ENCODE measurements at places on chromosomes 16 and 17.

- DNase-seq = no peak
Observed at GRCh38 chr17:43042025-43042628, 17.1 kb downstream of the RND2 start.

- no peak for DNase-seq
Observed at GRCh38 chr17:49365667-49366066, 3.6 kb upstream of the ZNF652 start.

DNA sequence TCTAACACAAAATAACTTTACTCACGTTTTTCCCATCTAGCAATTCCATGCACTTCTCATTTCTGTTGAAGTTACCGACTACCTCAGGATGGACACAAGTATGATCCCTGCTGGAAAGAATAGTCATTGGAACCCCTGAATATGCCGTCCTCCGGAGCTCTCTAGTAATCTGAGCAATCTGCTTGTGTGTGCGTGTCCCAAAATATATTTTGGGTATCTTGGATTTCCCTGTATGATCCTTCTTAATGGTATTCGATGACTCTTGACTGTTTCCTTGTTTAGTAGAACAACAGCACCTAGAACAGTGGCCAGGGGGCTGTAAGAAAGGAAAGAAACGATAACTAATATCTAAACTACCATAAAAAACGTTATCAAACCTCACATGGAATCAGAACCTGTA is 54.9 kb downstream of the BRIP1 start:
- DNase-seq = no peak

DNA sequence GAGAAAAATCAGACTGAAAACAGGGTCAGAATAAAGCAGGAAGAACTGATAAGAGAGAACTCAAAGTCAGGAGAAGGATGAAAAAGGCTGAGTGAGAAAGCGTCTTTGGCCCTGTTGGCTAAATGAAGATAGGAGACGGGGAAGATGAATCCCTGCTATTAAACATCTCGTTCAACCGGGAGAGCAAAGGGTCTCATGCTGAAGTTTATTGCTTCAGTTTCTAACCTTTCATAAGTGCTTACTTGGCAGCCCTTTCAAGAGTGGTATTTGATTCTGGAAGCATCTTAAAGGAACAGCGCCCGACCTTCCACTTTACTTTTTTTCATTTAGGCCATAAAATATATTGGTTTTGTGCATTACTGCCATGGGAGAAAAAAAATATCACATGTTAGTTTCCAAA is 288.3 kb upstream of the RBFOX1 start:
- DNase-seq = no peak

GRCh38 chr17:44578947-44579346 is 21.7 kb downstream of the FZD2 start:
- no peak for DNase-seq

- no peak for DNase-seq
Observed at GRCh38 chr16:49513040-49513439, 139.4 kb downstream of the C16orf78 start.

- DNase-seq = no peak
Observed at GRCh38 chr16:53771655-53772497, 67.9 kb downstream of the FTO start.

DNA sequence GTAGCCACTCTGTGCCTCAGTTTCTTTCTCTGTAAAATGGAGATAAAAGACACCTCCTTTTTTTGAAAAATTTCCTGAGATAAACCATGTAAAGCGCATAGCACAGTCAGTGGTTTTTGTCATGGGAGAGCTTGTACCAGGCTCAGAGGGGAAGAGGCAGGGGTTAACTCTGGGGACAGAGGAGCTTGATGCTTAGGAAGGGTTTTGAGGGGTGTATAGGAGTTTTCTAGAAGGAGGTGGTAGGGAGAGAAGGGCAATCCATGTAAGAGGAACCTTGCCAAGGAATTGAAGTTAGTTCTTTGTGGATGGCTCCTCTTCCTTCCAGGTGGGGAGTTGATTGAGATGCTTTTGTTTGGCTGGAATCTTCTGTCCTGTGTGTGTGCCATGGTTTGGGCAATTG is 131.9 kb upstream of the GSE1 start:
- no peak for DNase-seq

DNA sequence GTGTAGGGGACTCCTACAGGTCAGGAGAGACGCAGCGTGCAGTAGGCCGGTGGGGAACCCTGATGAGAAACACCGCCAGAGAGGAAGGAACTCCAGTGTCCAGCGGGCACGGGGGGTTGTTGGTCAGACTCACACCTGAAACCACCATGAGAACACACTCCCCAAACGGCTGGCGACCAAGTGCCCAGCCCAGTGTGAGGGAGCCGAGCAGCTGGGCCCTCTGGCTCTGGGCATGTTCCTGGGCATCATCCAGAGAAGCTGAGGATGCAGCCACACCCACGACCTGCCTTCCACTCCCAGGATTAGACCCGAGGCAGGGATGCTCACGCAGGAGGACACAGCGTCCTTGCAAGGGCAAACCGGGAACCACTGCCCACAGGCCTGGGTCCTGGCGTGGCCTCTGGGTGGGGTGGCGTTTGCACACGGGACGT is 108.3 kb upstream of the ZNF750 start:
- DNase-seq = peak; percentile 51

- no peak for DNase-seq
Observed at GRCh38 chr16:1299012-1299867, 10.2 kb upstream of the UBE2I start.

GRCh38 chr17:69358688-69359596 is 32.0 kb upstream of the ABCA5 start:
- no peak for DNase-seq

DNA sequence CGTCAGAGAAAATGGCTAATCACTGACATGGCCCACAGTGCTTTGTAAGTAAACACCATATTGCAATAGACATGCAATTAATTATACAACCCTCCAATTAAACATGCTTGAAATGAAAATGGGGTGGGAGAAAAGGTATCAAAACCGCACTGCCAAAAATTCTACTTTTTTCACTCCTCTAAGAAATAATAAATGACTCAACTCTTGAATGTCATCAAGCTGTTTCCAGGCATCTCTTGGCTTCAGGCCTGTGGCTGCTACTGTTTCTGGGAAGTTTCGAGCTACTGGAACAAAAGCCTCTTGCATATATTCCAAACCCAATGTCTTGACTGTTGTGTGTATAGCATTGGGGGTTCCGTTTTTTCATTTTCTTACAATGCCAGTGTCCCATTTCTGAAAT is 412.6 kb downstream of the RBFOX1 start:
- no peak for DNase-seq

DNA sequence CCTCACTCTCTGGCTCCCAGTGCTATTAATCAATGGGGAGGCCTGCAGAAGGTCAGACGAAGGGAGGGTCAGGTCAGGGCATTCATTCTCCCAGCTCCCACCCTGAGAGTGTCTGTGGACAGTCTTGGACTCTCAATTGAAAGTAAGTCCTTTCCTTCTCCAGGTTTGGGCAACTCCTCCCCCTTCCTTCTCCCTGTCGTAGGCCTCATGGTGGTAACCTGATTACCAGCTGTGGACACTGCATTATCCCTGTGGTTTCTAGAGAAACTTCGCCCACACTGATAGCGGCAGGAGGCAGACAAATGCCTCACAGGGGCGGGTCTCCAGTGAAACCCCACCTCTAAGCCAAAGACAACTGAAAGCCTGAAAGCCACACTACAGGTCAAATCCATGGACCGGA is 57.7 kb upstream of the SLC25A19 start:
- DNase-seq = no peak

DNA sequence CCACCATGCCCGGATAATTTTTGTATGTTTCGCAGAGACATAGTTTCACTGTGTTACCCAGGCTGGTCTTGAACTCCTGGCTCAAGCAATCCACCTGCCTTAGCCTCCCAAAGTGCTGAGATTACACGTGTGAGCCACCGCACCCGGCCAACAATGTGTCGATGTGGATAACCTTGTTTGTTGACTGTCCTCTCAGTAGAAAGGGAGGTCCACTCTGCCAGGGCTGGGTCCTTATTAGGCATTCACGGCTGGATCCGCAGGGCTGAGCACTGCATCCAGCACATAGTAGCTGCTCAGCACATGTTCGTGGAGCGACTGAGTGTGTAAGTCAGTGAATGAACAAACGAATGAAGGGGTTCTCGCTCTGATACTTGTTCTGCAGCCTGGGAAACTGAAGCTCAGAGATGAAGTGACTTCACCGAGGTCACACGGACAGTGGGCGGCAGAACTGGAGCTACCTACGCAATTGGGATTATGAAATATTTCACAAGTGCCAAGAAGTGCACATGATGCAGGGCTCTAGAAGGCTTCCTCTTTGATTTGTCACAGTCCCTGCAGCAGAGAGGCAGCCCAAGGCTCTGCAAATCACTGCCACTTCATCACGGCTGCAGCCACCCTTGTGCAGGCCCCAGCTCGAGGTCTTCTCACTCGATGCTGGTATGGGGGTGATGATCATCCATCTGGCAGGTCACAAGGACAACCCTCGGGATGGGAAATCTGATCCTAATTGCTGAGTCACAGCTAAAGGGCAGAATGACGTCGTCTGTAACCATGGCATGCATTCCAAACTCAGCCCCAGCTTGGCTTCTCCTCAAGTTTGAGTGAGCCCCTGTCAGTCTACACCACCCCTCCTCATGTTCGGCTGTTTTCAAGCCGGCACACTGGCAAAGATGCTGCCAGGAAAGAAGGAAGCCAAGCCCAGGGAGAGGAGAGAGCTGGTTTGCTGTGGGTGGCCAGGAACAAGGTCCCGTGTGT is 28.0 kb upstream of the SNN start:
- peak; percentile 88 for DNase-seq

DNA sequence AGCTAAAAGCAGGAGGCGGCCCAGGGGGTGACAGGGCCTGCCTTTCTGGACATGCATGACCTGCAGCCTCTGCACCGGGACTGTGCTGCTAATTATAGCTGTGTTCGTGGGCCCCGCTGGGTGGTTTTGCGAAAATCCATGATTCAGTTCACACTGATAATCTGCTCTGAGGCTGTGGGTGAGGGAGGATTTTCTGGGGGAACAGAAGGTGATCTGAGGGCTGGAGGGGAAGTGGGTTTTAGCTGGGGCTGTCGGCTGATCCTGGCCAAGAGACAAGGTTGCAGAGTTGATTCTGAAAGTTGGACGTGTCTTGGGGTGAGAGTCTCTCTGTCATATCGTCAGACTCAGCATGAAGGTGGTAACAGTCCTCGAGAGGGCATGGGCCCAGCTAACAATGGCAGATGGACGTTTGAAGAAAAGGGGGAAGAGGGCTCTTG is 187.5 kb upstream of the ZNF469 start:
- peak; percentile 58 for DNase-seq

DNA sequence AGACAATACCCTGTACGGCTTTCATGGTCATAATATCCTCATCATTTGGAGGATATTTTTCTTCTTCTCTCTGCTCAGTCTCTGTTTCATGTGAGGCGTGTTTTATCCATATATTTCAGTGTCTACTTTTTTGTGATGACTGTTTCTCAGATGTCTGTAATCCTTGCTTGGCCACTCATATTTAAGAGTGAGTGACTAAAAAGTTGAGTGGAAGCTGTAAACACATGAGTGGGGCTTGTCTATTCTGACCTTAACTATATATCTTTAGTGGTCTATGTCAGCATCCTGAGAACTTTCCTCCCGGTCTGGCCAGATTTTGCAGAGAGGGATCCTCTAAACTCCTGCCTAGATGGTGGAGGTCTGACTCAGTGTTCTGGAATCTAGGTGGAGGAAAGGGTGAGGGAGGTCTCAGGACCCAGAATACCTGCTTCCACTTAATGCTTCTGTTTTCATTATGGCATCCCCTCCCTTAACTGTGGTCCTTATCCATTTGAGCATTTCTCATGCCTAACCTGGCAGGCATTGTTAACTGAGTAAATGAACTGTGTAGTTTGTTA is 6.0 kb downstream of the DDX19B start:
- no peak for DNase-seq

GRCh38 chr17:5895276-5895675 is 174.9 kb upstream of the WSCD1 start:
- no peak for DNase-seq

DNA sequence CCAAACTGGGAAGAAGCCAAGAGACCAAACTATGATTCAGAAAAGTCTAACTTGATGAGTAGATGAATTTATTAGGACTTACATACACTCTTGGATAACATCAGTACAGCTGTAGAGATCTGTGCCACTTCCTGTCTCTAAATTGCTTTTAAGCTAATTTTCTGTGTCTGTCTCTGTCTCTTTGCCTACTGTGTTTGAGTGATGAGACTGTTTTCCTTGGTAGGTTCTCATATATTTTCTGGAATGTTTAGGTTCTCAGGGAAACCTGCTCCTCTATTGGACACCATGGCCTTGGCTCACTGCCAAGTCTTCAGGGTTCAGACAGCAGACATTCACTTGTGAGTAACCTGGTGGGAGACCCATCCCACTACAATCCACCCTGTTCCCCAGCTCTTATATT is 103.5 kb upstream of the KIF2B start:
- no peak for DNase-seq

DNA sequence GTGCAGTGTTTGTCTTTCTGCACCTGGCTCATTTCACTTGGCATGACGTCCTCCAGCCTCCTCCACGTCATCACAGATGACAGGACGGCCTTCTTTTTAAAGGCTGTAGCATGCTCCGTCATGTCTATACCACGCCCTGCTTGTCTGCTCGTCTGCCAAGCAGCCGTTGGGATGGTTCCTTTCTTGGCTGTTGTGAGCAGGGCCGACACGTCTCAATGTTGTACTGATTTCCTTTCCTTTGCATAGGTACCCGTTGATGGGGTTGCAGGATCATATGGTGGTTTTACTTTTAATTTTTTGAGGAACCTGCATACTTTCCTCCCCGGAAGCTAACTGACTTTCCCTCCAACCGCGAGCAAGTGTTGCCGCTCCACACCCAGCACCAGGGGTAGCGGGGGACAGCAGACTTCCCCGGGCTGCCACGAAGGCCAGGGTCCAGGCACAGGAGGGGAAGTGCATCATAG is 212.2 kb upstream of the ZNF469 start:
- no peak for DNase-seq

DNA sequence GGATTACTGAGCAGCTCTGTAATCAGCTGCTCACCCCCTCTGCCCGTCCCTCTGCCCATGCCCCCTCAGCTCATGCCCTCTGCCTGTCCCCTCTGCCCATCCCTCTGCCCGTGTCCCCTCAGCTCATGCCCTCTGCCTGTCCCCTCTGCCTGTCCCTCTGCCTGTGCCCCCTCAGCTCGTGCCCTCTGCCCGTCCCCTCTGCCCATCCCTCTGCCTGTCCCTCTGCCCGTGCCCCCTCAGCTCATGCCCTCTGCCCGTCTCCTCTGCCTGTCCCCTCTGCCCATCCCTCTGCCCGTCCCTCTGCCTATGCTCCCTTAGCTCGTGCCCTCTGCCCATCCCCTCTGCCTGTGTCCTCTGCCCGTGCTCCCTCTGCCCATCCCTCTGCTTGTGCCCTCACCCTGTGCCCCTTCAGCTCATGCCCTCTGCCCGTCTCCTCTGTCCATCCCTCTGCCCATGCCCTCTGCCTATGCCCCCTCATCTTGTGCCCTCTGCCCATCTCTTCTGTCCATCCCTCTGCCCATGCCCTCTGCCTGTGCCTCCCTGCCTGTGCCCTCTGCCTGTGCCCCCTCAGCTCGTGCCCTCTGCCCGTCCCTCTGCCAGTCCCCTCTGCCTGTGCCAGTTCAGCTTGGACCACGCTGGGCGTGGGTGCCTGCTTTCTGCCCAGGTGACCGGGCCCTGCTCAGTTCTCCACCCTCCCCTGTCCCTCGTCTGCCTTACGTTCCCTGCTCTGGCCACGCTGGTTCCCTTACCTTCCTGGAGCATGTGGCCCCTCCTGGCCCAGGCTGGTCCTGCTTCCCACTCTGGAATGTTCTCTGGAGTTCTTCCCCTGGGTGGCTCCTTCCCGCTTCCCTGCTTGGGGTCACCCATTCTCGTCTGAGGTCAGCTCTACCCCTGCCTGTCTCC is 97.6 kb downstream of the NPIPB11 start:
- no peak for DNase-seq

Data from RWPE2 (cell line).